Activated CD4-positive, alpha-beta T cell treated with anti-CD3 and anti-CD28 coated beads, Interleukin-2, amount 50 U/mL, for 1 hour (primary cell): ENCODE measurements at places on chromosomes 1 and 21.

DNA sequence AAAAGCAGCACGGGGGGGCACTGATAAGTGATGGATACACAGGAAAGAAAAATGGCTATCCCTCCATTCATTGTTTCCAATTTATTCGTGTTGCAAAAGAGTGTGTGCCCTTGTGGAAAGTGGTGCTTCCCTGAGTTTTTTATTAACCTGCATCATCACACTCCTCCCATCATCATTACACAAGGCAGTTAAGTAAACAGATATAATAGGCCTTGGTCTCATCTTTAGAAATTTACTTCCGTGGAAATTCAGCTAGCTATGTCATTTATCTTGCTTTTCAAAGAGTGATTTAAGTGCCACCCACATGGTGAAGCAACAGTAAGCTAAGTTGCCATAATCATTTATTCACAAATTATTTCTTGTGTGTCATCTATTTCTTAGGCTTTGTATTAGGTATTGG, 473.3 kb downstream of the NEGR1 start:
- DNase-seq: no peak

GRCh38 chr1:242886137-242886536, 361.6 kb upstream of the PLD5 start:
- no peak for DNase-seq

- no peak for DNase-seq
These were observed 127.2 kb upstream of the ZC3H12A start for GRCh38 chr1:37347104-37347649.

- DNase-seq: no peak
These were observed 69.0 kb downstream of the LEPR start for GRCh38 chr1:65489481-65489880.

DNA sequence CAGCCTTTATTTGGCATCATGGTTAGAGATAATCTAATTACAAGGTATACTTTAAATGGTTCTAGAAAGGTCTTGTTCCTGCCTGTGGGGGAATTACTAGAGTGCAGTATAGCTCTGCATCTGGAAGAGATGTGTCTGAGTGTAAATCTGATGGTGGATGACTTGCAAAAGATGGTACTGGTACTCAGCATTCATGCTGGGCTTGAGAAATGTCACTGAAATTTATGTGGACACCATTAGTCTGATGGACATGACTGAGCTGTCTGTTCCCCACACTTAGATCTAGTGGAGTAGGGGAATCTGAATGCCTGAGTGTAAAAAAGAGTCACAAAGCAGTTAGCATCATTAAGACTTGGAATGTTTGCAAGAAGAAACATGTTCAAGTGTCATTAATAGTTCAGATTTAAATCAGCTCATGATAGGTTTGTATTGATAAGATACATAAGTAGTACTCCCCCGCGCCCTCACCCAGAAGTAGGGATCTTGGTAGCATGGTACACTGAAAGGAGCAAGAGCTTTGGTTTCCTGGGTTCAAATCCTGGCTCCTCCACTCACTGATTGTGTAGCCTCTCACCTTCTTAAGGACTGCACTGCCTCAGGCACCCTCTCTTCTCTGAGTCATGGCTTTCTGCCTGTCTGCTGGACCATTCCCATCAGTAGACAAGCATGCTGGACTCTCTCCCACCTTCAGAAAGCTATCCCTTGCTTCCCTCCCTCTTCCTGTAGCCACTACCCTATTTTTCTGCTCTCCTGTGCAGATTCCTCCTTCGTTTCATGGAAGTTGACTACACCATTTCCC, 292.9 kb downstream of the NFIA start:
- DNase-seq: no peak

DNA sequence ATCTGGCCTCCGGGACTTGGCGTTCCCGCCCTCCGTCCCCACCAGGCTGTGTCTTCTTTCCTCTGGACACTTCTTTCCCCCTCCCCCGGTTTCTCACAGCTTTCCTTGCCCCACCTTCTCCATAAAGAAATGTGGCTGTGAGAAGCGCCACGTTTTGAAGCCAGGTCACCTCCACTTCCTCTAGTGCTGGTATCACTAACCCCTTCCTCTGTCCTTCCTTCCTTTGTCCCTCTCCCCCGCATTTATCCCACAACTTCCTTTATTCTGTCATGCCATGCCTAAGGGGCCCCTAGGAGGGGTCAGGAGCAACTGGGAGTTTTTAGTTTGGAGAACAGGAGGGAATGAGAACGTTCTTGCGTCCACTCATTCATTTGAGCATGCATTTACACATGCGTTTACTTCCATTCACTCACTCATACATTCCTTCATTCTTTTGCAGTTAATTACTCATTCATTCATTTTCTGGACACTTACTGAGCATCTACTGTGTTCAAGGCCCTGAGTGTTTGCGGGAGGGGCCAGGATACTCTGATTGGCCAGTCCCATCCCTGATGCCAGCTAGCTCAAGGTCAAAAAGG, 5.0 kb upstream of the ACOT11 start:
- no peak for DNase-seq

DNA sequence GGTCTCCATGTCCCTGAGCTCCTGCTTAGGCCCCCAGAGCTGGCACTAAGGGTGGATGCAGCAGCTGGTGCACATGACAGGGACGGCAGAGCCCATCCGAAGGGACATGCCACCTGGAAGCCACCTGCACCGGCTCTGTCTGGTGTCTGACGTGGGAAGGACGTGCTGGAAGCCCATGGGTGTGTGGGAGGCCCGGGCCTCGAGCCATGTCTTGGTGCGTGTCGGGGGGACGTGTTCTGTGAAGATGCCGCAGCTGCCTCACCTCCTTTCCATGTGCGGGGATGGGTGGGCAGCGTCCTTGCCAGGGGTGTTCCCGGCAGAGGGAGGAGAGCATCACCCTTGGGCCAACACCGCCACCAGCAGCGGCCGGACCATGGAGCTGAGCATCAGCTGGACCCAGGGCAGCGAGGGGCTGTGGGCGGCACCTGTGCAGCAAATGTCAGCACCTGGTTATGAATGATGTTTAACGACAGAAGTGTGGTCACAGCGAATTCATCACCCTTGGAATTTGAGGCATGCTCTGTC, 15.5 kb upstream of the POFUT2 start:
- DNase-seq: no peak

- no peak for DNase-seq
These were observed 14.8 kb downstream of the KCTD3 start for GRCh38 chr1:215581896-215582295.

DNA sequence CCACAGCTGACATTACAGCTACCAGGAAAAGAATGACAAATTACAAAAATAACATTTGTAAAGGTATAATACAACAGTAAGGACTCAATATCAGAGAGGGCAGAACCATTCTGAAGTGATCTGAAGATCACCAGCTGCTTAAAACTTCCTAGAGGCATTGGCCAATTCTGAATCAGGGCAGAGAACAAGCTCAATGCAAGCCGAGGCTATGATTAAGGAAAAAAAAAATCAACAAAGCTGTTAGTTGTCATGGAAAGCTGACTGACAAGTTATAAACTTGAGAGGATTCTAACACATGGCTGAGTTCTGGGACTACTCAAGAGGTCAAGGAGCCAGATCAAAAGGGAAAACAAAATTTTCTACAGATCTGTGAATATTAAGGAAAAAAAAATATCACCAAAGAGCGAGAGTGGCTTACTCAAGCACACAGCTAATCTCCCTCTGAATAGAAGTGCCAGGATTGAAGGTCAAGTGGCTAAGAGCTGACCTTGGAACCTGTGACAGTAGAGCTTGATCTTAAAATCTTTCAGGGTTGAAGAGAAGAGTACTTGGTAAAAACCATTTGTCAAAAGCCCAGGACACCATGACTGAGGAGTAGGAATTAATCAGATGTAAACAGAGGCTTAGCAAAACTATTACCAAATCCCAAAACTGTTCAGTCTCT, 383.4 kb downstream of the USP25 start:
- DNase-seq: no peak

GRCh38 chr1:32159189-32159588, 20.3 kb upstream of the TXLNA start:
- no peak for DNase-seq

GRCh38 chr1:24966121-24966723, 36.1 kb upstream of the RUNX3 start:
- DNase-seq: no peak

- no peak for DNase-seq
These were observed 9.0 kb downstream of the GNG4 start for GRCh38 chr1:235640580-235640979.

- DNase-seq: peak; percentile 61
These were observed 2.2 kb downstream of the REG4 start for GRCh38 chr1:119808972-119809550.

- no peak for DNase-seq
These were observed 87.7 kb upstream of the ACTRT2 start for GRCh38 chr1:2933431-2934155.

DNA sequence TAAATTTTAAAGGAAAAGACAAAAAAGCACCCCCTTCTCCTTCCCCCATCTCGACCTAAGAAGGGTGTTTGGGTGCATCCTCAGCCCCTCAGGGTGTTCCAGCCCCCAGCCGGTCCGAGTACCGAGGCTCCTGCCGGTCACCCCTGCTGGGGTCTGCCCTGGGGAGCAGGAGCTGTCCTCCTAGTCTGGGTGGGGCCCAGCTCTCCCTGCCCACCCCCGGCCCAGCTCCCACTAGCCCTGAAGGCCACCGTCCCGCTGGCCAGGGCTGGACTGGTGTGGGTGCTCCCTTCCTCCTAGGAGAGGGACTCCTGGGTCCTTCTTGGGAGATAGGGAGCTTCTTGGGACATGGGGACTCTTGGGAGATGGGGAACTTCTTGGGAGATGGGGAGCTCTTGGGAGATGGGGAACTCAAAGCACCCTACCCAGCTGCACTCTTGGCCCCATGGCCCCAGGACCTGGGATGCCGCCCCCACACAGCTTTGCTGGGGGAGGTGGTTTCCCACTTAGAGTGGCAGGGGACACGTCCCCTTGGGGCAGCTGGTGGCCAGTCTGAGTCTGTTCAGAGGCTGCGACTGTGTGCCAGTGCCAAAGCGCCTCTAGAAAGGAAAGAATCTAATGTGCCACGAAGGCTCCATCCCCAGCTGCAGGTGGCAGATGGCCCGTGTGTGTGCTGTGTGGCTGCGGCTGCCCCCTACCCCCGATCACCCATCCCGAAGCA, 44.5 kb downstream of the MORN1 start:
- DNase-seq: no peak

DNA sequence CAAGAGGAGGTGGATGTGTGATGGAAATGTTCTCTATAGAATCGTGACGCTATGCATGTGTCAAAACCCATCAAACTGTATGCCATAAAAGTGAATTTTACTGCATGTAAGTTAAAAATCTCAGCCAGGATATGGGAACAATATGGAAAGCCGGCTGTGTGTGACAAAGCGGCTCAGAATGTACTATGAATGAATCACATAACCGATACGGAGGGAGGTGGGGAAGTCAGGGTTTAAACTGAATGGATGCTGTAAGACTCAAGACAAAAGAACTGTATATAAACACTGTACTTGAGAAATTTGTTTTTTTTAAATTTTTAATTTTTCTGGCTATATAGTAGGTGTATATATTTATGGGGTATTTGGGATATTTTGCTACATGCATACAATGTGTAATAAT, 111.6 kb upstream of the PDE4B start:
- DNase-seq: no peak

DNA sequence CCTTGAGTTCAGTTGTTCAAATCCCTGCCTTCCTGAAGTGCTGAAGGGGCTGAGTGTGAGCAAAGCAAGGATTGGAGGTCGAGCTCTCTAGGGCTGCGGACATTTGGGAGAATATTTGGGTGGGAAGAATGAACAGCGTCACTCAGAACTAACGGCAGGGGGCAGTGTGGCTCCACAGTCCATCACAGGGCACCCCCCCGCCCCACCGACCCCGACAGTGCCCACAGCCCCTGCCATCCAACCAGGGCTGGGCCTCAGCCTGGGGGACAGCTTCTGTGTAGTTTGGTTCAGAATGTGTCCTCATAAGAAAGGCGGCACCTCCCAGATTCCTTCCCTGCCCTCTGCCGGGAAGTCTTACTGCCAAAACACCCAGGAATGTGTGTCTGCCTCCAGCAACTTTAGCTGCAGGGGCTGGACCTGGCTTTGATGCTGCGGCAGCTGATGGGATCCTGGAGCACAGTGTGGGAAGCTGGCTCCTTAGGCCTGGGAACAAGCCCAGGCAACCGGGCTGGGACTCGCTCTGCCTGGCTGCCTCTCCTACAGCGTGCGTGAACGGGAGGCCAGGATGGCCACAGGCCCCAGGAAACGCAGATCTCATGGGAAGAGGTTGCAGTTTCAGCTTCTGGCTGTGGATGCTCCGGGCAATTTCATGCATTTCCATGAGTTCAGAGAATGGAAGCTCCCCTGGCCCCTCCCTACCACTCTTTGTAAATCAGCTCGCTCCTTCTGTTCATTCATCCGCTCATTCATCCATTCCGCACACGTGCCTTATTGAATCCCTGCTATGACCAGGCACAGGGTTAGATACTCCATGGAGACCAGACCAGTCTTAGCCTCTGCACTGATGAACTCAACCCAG, 104.9 kb upstream of the TMPRSS2 start:
- DNase-seq: peak; percentile 3

DNA sequence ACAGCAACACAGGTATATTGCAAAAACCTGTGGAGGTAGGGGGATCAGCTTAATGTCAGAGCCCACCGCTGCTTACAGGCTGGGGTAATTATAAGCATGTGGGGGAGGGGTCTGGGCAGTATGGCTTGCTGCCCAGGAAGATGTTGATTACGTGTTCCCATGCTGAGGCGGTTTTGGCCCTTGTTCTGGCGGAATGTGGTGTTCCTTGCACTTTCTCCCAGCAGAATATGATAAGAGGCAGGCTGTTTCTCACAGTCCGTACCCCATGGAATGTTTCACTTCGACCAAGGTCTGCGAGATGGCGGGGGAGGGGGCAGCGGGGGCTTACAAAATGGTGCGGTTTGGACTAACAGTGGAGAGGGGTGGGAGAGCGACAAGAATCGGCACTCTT, 9.8 kb upstream of the HPCAL4 start:
- DNase-seq: no peak

- DNase-seq: no peak
These were observed 74.3 kb upstream of the EDN2 start for GRCh38 chr1:41558761-41559171.

GRCh38 chr1:8398677-8399076, 80.8 kb downstream of the SLC45A1 start:
- DNase-seq: peak; percentile 23

DNA sequence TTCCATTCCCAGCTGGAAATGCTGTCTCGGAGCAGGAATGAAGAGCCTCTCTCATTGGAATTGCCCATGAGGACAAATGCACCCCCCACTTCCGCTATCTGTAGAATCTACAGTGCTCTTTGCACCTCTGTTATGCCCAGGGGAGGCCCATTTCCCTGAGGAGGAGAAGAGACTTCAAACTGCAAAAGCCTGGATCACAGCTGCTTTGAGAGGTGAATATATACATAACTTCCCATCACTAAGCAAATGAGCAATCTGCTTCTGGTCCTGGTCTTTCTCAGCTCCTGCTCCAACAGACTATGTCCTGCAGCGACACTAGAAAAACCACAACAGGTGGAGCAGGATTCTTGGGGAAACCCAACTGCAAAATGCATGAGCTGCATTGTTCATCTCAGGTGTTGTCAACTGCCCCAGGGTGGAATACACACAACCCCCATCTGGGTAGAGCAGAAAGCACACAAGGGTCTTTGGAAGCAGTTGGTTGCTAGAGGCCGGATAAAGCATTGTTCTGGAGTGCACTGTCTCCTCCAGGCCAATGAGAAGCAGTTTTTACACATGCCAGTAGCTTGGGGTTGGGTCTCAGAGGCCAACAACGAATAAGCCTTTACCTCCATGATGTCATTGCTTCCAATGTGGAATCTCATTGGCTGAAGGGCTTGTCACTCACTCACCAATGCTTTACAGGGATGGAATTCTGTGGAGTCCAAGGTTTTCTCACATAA, 67.7 kb upstream of the RAB4A start:
- DNase-seq: no peak
